Right ventricle myocardium inferior (tissue), 1 donor: ENCODE measurements at places on chromosomes 12 and 14. TPM values are rescaled to one million over a fixed set of nuclear protein-coding genes. Genes with fewer than 3 reads are reported as not detected.

The SERPINA6 gene
- total RNA-seq, result not detected

The FOXG1 gene
- total RNA-seq, result not detected

The EMP1 gene
- 129 TPM for total RNA-seq

The MORN3 gene
- 0.11 TPM for total RNA-seq

The TMTC1 gene
- 33.8 TPM for total RNA-seq

The ANKRD13A gene
- total RNA-seq, result 22.9 TPM

The LMNTD1 gene
- total RNA-seq, result not detected

The BBOF1 gene
- total RNA-seq, result 3.0 TPM

The DNAL1 gene
- total RNA-seq, result 16.4 TPM

The FKBP4 gene
- total RNA-seq, result 64.1 TPM

The SPIC gene
- total RNA-seq, result not detected

DNA sequence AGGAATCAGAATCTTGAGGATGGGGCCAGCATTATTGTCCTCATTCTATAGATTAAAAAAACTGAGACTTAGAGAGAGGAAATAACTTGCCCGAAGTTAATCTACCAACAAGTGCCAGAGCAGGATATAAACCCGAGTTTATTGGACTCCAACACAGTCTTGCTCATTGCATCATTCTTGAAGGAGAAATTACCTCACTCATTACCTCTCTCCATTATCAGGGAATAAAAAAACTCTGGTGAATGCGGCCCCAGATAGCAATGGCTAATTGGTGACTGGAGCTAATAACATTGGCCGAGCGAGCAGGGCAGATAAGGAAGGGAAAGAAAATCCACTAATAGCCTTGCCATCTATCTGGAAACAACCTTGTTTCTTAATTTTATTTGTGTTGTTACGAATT is 24.7 kb upstream of the TMED10 start:
- no peak for DNase-seq

DNA sequence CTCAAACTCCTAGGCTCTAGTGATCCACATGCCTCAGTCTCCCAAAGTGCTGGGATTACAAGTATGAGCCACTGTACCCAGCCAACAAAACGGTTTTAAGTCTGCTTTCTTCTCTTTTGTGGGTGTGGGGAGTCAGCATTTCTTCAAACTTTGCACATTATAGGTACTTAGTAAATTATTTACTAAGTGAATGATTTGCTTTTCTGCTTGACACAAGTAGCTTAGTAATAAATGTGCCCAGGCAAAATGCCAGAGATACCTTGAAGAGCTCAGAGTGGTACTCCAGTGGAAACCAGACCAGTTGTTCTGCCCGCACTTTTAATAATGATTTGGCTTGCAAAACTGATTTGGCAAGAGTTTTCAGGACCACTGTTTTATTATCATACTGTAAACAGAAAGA is 15.0 kb downstream of the DEPDC4 start:
- DNase-seq, result no peak

GRCh38 chr12:105334582-105334981 is 4.1 kb downstream of the C12orf75 start:
- no peak for DNase-seq

- no peak for DNase-seq
These were observed 23.8 kb downstream of the ACTN1 start for GRCh38 chr14:68955164-68955850.

DNA sequence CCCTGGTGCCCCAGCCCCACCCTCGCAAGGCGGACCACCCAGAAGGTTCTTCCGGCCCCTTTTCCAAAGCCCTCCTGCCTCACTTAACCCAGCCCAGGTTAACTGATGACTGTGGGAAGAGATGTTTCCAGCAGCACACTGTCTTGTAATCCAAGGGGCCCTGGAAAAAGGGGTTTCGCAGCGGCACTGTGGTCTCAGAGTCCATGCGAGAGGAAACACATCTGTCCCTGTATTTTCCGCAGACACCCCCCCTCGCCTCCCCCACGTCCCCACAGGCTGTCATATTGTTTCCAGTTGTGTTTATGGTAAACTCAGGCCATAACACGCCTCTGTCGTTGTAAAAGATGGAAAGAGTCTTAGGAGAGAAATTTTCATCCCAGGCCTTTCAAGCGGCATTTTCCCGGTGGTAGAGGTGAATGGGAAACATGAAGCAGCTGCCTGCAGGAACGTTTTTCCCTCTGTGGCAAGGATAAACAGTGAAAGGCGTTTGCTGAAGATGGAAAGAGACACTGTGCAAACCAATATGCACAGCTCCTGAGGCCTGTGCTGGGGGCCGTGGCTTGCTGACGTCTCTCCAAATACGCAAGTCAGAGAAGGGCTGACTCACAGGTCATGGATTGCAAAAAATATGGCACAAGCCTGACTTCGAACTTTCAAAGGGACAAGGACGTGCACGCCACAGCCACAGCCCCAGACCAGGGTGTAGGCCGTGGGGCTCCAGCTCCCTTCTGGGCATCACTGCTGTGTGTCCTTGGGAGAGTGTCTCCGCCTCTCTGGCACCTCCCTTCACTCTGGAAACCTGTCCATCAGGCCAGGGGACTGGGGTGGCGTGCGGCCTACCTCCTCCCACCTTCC is 22.5 kb upstream of the FZD10 start:
- DNase-seq, result peak; percentile 53

GRCh38 chr12:92178340-92178739 is 32.7 kb upstream of the BTG1 start:
- no peak for DNase-seq

DNA sequence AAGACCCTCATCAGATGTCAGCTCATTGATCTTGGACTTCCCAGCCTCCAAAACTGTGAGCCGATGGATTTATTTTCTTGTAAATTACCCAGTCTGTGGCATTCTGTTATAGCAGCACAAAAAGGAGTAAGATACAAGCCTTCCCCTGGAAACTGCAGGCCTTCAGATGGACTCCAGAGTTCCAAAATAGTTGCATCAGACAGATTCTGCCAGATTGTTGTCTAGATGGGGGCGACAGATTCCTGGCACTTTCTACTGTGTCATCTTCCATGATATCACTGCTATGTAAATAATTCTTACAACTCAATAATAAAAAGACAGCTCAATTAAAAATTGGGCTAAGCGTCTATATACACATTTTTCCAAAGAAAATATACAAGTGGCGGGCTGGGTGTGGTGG is 17.2 kb upstream of the MARK3 start:
- no peak for DNase-seq

DNA sequence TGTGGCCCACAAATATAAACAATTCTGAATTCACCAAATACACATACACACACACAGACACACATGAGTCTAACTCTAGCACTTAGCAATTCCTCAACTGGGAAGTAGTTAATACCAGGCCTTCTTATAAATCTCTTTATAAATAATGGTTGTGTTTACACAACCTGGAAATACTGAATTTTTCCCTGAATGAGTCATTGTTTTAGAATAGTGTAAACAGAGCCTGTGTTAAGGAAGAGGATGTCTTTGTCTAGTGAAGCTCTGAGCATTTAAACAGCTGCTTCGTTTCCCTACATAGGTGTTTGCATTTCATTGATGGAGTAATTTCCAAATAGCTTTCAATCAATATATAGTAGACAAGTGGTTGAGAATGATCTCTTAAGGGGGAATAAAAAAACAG is 218.8 kb downstream of the BTG1 start:
- DNase-seq, result no peak

DNA sequence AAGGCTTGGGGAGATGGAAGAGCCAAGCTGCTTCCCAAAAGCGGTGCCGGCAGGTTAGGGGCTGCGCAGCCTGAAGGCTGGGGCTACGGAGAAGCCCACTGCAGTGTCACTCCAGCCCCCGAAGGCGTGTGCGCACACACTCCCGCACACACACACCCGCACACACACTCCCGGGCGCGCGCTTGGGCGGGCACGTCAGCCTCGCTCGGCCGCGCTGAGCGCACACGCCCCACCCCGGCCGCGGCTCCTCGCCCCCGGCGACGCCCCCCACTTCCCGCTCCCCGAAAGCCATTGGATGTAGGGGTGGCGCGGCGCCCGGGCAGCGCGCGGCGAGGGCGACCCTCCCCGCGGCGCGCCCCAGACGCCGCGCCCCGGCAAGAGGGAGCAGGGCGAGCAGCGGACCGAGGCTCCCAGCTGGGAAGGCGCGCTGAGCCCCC is at the start of gene KCNK10:
TSS of gene KCNK10 (minus strand) at position 184 of the 437 bp plus-strand sequence. CDS start 471 bp downstream, outside the sequence.
- no peak for DNase-seq

DNA sequence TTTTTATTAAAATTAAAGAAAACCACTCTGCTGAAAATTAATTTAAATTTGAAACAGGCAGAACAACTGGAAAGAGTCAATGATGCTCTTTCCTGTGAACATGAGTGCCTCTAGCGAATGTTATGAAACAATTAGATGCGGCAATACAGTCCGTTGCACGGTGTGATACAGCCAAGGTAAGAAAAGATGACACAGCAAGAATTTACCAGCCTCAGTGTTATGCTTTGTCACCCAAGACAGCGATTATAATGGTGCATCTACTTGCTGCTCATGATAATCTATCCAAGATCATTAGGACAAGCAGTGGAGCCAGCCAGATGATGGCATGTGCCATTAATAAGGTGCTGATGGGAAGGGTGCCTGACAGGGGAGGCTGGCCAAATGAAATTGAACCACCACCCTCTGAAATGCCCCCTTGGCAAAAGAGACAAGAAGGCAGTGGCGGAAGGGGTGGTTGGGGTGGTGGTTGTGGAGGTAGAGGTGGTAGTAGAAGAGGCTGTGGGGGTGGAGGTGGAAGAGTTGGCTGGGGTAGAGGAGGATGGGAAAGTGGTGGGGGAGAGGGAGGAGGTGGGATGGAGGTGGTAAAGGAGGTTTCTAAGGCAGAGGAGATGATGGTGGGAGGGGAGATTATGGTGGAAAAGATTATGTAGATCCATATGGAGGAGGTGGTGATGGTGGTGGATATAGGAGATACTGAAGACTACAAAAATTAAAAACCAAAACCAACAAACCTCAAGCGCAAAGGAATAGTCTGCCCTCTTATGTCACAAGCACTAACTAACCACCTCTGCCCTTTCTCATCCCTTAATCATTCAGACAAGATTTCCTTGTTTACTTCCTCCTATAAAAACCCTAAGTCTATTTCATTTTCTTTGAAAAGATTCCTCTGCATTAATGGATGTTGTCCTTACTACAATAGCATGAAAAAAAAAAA is 4.0 kb upstream of the RESF1 start:
- DNase-seq, result no peak

- no peak for DNase-seq
These were observed 168.3 kb downstream of the DAD1 start for GRCh38 chr14:22420598-22421186.

- no peak for DNase-seq
These were observed 658.0 kb upstream of the MDGA2 start for GRCh38 chr14:48333221-48333920.

GRCh38 chr12:104226672-104227071 is 11.1 kb downstream of the TXNRD1 start:
- DNase-seq, result no peak

GRCh38 chr12:114440270-114441038 is 34.5 kb upstream of the TBX5 start:
- no peak for DNase-seq

GRCh38 chr14:92568621-92569479 is 55.3 kb downstream of the RIN3 start:
- DNase-seq, result no peak

DNA sequence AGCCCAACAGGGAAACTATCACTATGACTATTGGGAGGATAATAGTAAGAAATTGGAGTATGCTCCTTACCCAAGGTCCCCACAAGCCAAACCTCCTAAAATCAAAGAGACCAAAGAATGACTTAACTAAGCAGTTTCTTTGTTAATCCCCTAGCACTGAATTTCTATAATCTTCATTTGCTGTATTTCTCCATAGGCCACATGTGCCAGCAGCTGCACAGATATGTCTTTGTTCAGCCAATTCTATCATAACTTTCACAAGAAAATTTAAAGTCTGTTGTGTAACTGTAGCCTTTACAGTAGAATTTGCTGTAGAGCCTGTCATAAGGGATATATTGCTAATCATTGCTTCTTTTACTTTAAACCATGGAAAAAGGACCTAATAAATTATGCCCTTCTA is 104.0 kb downstream of the RIN3 start:
- no peak for DNase-seq

- DNase-seq, result no peak
These were observed 122.2 kb upstream of the CCDC175 start for GRCh38 chr14:59698793-59699192.

GRCh38 chr12:22626406-22626805 is 1.4 kb downstream of the ETNK1 start:
- DNase-seq, result no peak
